ENCODE measurements at places on chromosomes 5 and 9. TPM values are rescaled to one million over a fixed set of nuclear protein-coding genes. Genes with fewer than 3 reads are reported as not detected.

- DNase-seq: no peak
Observed at GRCh38 chr9:69867081-69867814, 46.6 kb downstream of the CFAP95 start.

Gene SLC34A3
- not detected for total RNA-seq

- DNase-seq: no peak
Observed at GRCh38 chr5:142957528-142957927, 187.4 kb downstream of the ARHGAP26 start.

DNA sequence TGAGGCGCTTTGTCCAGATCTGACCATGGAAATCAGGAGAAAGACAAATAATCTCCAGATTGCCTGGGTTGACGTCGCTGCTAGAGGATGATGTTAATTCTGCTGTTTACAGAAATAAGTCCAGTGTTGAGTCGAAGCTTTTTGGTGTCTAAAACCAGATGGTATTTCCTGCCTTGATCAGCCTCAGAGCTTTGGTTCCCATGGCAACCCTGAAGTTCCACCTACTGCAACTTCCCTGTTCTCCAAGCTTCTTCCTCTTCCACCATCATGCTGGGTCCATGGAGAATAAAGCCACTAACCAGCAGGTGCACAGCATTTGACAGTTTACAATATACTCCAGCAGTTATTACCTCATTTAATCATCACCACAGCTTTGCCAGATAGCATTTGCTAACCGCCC, 18.0 kb upstream of the GABBR2 start:
- no peak for DNase-seq

GRCh38 chr5:125868036-125868435, 555.2 kb upstream of the GRAMD2B start:
- DNase-seq: no peak

DNA sequence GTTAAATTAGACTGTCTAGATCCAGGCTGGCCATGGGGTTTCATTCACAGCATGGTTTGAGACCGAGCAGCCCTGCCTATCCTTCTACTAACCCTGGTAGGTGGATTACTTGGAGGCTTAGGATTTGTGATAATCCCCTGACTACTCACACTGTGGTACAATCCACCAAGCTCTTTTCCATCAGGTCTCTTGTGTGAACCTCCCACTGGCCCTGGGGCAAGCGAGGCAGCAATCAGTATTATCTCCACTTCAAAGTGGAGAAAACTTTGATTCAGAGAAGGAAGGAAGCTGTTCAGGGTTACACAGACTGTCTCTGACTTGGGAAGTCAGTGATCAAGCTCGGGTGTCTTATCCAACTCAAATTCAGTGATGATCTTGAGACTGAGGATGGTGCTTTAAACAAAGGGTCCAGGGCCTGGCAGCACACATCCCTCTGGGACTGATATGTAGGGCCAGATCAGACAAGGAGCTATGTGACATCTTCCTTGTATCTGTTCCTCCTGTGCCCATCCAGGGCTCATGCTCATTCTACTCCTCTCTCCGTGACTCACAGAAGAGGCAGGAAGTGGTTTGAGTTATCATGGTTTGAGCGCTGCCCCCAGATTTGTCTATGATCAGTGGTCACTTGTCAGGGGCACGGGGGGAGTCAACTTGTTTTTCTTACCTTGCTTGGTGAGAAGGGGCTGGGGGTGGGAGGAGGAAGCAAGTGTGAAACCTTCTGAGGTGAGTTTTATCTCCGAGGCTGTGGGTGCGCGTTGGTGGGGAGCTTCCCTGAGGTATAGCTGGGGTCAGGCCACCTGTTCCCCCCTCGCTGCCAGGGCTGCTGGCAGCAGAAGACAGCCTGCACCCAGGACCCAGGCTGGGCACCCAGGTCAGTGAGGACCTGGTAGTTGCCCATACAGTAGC, 48.6 kb downstream of the RGS3 start:
- no peak for DNase-seq

Gene EQTN
- total RNA-seq: not detected

DNA sequence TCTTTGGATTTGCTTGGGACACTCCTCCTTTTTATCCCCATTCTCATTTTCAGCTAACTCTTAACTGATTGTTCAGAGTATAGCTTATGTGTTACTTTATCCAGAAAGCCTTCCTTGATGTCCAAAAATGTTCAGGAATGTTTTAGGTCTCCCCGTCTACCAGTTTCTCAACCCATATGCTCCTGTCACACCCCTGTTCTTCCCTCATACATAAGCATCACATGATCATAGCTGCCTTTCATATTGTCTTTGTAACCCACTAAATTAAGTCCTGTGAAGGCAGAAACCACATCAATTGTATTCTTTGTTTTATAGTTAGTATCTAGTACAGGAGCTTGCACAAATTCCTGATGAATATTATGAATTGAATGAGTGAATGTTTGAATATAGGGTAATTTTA, 321.9 kb upstream of the ACTBL2 start:
- DNase-seq: no peak

GRCh38 chr5:87572611-87573010, 159.9 kb upstream of the CCNH start:
- no peak for DNase-seq

- DNase-seq: no peak
Observed at GRCh38 chr5:61667525-61668218, 335.6 kb downstream of the ZSWIM6 start.

DNA sequence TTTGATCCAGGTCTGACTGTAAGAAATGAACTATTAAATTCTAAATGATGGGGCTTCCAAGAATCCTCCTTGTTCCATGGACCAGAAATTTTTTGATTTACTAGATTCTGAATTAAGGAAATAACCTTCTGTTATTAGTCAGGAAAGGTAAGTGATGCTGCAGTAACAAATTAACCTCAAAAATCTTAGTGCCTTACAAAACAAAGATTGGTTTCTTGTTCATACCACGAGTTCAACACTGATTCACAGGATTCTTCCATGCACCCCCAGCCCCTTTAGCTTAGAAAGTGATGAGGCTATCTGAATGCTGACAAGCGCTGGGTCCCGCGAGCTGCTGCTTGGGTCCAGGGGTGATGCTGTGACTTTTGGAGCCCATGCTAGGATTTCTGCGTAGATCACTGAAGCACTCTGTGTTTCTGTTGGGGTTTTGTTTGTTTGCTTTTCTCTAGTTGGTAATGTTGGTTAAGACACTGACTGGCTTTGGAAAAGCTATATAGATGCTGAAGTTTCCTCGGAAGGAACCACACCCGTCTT, 52.3 kb downstream of the COL15A1 start:
- DNase-seq: no peak

DNA sequence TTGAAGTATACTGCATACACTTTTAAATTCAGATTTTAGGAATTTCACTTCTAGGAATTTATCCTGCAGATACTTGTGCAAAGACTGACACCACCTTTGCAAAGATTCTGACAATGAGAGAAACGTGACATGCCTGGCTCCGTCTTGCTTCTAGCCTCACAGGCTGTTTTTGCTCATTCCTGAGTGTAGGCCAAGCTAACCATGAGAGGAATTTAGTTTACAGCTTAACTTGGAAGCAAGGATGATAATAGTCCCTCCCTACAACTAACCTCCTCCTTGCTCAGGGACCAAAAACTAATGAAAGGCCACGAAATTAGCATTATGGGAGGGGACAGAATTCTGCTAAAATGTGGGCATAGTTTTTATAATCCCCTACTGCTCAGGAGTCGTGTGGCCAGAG, 31.1 kb downstream of the C5orf22 start:
- DNase-seq: no peak

Gene SCAI
- total RNA-seq: 3.7 TPM

- DNase-seq: no peak
Observed at GRCh38 chr5:179273441-179274145, 71.7 kb downstream of the ADAMTS2 start.

- no peak for DNase-seq
Observed at GRCh38 chr5:165928971-165929370, 2362.5 kb upstream of the WWC1 start.

DNA sequence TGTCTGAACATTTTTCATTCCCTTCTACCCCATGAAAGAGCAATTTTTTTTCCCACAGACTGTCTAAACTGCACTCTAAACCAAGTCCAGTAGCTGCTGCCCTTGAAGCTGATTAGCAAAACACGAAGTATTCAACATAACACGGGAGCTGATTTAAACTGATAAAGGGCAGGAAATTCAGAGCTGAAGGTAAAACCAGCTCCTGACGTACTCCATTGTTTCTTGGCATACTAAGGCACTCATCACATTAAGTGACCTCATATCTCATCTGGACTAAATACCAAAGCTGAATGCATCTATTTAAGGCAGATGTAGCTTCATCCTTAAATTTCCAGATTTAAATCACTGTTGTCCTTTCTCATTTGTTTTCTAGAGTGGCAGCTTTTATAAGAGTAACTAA, 12.0 kb downstream of the GDF9 start:
- DNase-seq: no peak

- peak; percentile 84 for DNase-seq
Observed at GRCh38 chr9:97984188-97985057, 1.3 kb downstream of the ANP32B start.

GRCh38 chr5:1435369-1435768, 9.9 kb downstream of the SLC6A3 start:
- DNase-seq: no peak

- DNase-seq: no peak
Observed at GRCh38 chr5:37955748-37956147, 115.9 kb upstream of the GDNF start.

- peak; percentile 32 for DNase-seq
Observed at GRCh38 chr5:164052536-164053093, 547.2 kb downstream of the MAT2B start.

Gene NEUROG1
- total RNA-seq: not detected

GRCh38 chr9:124135813-124136365, 121.9 kb upstream of the NEK6 start:
- no peak for DNase-seq

Gene APC
- total RNA-seq: 56.6 TPM

GRCh38 chr9:125343518-125344275, 82.1 kb downstream of the GAPVD1 start:
- DNase-seq: peak; percentile 58

DNA sequence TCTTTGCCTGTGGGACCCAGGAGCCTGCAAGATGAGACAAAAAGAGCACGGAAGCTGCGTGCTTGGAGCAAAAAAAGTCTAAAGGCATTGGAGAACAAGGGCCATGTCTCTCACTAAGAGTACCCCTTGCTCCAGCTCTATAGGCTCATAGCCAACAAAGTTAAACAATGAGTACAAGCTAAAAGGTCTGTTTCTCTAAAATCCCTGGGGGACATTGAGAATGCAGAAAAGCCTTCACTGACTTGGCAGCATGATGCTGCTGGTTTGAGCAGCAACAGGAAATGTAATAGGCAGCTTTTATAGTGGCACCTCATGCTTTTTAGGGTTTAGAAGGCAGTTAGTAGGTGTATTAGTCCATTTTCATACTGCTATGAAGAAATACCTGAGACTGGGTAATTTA, 287.5 kb downstream of the SMARCA2 start:
- DNase-seq: no peak

Gene SPATA31D4
- total RNA-seq: not detected

DNA sequence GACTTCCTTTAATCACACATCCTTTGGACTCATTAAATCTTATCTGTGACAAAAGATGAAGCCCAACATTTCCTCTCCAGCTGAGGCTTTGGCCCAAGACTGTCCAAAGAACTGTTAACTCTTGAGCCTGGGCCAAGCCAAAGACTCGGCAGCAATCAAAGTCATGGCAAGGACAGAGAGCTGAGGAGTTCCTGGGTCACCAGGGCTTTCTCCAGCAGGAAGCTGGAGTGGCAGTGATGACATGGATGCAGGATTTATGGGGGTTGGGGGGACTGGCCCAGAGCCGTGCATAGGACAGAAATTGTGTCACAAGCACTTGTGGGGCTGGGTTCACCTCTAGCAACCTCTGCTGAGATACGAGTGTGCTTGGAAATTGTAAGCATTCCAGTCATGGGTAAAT, 440.3 kb downstream of the PLK2 start:
- peak; percentile 55 for DNase-seq

- no peak for DNase-seq
Observed at GRCh38 chr5:26579712-26580111, 458.7 kb downstream of the CDH9 start.

Gene MARCHF11
- not detected for total RNA-seq

Gene GIN1
- 2.3 TPM for total RNA-seq

Gene TEX48
- not detected for total RNA-seq

Gene LHX3
- not detected for total RNA-seq

Gene SLC1A3
- total RNA-seq: not detected

- DNase-seq: no peak
Observed at GRCh38 chr9:86077276-86077675, 22.1 kb downstream of the GOLM1 start.

DNA sequence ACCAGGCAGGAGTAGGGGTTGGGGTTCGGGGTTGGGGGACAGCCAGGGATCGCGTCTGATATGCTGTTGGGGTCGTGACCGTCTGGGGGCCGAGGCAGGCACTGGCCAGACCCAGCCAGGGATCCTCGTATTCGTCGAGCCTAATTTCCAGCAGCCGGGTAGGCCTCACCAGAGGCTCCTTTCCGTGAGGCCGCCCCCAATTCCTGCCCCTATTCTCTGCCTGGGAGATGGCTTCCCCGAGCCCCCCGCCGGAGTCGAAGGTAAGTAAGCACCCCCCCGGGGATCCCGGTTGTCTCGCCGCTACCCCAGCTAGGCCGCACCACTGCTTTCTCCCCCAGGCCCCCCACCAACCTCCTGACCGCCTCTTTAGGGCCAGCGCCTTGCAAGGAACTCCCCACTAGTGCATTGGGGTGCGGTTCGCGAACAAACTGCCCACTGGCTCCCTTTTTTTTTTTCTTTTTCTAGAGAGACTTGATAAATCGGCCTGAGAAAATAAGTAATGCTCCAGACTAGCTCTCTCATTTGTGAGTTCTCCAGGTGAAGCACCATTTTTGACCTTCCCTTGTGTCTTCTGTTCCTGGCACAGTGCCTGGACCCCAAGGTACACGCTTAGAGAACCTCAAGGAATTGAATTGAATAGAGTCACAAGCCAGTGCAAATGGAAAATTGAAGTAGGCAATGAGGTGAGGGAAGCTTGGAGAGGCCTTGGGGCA, 435 bp downstream of the ZNF189 start:
- DNase-seq: no peak

DNA sequence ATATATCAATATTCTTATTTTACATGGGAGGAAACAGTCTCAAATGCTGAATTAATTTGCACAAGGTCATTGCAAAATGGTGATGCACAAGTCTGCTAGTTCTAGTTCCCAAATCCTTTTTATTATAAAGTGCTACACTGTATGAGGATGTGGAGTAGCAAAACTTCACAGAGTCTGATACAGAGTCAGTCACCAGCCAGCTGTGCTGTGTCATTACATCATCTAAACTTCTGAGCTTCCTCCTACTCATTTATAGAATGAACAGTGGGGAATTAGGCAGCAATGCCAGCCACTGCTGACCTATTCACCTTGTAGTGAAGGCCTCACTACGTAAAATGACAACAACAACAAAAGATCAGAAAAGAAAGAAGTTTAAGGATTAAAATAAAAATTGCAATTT, 357.8 kb downstream of the TMEM167A start:
- DNase-seq: no peak

- no peak for DNase-seq
Observed at GRCh38 chr5:97580746-97581145, 397.7 kb upstream of the RIOK2 start.

Gene CCIN
- 0.38 TPM for total RNA-seq

GRCh38 chr9:130755377-130756007, 61.9 kb downstream of the EXOSC2 start:
- no peak for DNase-seq

- DNase-seq: no peak
Observed at GRCh38 chr5:142246258-142246657, 78.6 kb downstream of the SPRY4 start.

- DNase-seq: no peak
Observed at GRCh38 chr5:58314356-58315210, 145.3 kb downstream of the PLK2 start.

Gene ARAP3
- 42.5 TPM for total RNA-seq

GRCh38 chr5:141359790-141360426, at the start of gene PCDHGB2:
TSS of gene PCDHGB2 (plus strand) at chr5:141359994. CDS start at chr5:141360136, 142 bp downstream.
- peak; percentile 53 for DNase-seq
